ENCODE measurements at places on chromosomes 4 and X.

DNA sequence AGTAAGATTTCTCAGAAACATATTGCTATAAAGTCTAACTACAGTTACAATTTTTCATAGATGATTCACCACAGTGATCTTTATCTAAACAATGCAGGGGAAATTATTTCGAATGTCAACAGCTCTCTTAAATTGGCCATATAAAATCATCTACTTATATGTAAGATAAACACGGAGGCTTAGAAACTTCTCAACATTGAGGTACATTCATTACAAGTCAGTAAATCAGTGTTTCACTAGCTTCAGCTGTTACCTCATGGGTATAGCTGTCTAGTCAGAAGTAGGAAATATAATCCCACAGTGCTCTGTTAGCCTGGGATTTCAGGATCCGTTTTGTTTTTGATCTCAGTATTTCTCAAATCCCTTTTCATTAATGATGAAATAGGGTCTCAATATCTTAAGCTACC lies 43.2 kb downstream of the PCDH7 start:
- DNase-seq: no peak

GRCh38 chr4:90226734-90227133 lies 99.5 kb downstream of the CCSER1 start:
- no peak for DNase-seq

- no peak for DNase-seq
Measured at GRCh38 chrX:5979338-5979737, 249.3 kb downstream of the NLGN4X start.

DNA sequence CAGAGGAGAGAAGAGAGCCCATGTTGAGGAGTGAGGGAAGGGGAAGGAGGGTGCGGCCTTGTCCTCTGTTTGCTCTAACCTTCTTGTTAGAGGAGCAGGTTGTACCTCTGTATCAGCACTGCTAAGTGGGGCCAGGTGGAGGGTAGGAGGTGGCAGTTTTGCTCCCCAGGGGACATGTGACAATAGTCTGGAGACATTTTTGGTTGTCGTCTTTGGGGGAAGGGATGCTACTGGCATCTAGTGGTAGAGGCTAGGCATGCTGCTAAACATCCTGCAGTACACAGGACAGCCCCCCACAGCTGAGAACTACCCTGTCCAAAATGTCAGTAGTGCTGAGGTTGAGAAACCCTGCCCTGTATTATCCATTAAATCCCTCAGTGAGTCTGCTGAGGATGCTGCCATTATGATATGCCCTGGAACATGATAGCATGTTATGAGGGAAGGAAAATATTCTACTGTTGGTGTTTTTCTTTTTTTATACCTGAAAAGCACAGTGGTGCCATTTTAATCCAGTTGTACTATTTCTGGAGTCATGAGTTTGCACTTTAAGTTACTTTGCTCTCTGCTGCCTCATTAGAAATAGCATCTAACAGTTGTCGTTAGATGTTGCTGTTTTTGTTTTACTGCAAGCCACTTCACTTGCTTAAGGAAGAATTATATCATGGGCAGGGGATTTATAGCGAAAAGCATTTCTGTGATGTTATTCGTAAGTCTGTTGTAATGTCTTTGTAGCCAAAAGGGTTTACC lies 90.6 kb downstream of the LRP2BP start:
- DNase-seq: no peak

DNA sequence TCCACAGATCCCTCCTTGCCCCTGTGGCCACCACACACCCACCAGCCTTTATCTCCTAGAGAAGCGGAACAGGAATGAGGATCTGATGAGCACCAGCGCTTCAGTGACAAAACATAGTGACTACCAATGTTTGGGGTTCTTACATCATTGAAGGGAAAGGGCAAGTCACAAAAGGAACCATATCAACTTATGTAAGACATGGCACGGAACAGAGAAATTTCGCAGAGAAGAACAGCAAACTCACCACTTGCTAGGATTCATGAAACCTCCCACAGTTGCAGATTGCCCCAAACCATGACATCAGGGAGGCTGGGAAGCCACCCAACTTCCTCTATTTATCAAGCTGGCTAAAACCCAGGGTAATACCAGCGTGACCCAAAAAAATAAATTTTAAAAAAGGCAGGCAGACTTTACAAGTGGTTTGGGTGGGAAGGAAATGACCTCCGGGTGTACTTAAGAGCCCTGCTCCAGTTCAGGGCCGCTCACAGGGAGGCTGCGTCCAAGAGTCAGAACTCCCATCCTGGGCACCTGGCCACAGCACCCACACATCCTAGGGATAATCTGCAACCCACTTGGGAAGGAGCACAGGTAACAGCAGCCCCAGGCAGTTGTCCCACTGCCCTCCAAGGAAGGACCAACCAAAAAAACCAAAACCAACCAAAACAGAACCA lies 36.0 kb downstream of the ADGRG2 start:
- DNase-seq: no peak

- DNase-seq: no peak
Measured at GRCh38 chrX:51931566-51932150, 38.2 kb downstream of the MAGED1 start.

- no peak for DNase-seq
Measured at GRCh38 chr4:71648448-71648847, 135.4 kb downstream of the GC start.

DNA sequence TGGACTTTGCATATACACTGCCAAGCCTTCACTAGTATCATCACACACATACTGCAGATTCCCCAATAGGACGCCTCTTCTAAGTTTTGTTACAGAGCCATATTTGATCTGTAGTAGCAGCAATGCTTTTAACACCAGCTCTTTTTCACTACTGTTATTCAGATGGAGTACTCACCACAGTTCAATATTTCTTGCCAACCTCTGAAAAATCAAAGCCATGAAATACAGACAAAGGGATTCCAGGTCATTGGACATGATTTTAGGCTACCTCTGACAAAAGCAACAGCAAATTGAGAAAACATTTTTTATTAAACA lies 390.7 kb upstream of the ADGRL3 start:
- DNase-seq: no peak

GRCh38 chr4:147799986-147800555 lies 68.2 kb downstream of the ARHGAP10 start:
- DNase-seq: peak; percentile 87

DNA sequence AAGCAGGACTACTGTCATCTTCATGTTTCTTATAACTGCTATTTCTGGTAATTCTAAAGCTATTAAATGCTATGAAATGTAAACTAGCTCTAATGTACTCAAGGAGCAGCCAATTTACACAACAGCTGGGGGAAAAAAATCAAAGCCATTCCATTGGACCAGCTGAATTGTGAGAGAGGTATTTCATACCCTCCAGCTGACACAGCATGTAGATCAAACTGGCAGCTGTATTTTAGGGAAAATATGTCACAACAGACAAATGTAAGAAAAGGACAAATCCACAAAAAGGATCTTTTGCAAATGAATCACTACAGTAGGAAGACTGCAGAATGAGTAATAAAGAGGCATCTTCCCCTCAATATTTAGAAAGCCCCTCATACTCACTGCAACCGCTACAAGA lies 65.2 kb upstream of the FAM47B start:
- no peak for DNase-seq

DNA sequence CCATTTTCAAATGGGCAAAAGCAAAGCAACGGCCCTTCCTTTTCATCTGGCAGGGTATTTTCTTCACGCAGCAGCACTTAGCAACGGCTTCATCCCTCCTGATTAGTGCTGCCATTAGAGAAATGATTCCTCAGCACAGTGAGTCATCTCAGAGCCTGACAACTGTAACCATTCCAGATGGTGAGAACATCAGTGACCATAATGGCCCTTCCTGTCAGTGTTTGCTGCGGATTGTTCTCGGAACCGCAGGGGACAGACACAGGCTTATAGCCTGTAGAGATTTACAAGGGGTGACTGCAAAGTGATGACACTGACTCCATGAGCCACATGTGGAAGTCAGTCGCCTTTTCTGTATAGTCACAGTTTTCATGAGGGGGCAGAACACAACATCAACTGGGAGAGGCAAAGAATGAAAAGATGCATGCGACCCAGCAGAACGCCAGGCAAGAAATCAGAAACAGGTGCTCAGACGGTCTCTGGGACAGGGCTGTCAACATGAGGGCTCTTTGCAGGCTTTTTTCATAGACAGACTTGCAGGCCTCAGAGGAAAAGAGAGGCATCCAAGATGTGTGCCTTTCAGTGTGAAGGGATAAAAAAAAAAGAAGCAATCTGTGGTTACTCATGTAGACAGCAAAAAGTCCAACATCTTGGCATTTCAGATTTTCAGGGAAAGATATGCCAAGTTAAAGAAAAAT lies 69.9 kb upstream of the FBXW7 start:
- DNase-seq: no peak

- no peak for DNase-seq
Measured at GRCh38 chr4:16617435-16617834, 281.0 kb downstream of the LDB2 start.

- DNase-seq: no peak
Measured at GRCh38 chrX:147550217-147550616, 361.5 kb upstream of the FMR1 start.

- no peak for DNase-seq
Measured at GRCh38 chr4:94519019-94519418, 67.3 kb downstream of the PDLIM5 start.

DNA sequence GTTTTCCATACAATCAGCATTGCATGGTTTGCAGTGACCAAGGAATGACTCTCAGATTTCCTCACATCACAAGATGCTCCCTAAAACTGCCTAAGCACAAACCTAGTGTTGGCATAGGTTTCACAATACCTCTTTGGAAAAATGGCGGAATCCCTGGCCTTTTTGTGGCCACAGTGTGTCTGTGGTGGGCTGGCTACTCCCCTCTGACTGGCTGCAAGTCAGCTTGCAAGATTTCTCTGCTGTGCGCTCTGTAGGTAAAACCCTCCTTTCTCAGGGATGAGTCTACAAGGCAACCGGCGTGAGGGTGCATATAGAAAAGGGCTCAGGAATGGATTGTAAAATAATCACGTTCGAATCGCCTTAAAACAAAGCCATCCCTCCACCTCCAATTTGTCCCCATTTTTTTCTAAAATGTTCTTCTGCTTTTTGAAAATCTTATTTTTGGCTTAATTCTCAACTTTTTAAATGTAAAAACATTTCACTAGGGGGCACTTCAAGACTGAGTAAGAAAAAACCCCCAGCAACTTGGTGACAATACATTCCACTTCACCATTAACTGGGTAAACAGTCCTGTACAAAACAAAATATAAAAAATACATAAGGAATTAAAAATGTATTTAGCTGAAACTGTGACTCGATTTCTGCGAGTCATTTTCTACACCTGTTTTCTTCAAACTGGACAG lies 235.6 kb downstream of the STIM2 start:
- DNase-seq: no peak

DNA sequence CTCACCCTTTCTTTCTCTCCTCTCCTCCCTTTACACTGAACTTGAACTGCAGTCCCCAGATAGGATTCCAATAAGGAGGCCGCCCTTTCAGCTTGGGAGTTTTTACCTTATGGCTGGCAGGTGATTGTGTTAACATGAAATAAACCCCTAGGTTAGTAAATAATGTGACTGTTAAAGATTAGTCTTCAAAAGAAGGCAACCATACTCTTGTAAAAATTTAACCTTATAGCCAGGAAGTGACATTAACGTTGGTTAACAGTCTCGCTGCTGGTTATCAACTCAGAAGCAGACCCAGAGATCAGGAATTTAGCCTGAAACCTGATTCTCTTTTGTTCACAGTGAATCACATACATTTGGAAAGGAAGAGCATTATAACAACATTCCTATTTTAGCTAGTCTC lies 15.2 kb downstream of the FHDC1 start:
- no peak for DNase-seq

GRCh38 chr4:38290366-38290765 lies 330.2 kb downstream of the PTTG2 start:
- no peak for DNase-seq

- DNase-seq: no peak
Measured at GRCh38 chr4:117134386-117134785, 49.0 kb upstream of the TRAM1L1 start.

DNA sequence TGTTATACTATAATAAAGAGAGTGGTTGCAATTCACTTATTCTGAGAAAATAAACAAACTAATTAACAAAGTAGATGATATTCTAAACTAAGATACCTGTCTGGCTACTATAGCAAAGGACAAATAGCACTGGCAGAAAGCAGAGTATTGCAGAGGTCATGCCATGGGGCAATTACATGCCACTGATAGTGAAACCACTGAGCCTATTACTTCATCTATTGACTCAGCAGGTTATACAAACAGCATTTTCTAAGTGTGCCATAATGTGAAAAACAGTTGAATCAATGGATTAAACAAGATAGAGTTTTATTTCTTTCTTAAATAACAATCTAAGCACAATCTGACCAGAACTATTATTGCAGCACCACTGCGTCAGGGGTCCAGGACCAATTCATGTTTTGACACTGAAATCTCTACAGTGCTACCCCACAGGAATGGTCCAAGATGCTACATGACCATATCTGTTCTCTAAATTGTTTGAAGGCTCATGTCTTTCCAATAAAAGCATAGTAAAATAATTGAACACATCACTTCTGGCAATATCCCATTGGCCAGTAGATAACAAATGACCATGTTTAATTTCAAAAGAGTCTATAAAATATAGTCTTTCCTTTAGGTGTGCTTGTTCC lies 389.5 kb upstream of the GRID2 start:
- DNase-seq: no peak

DNA sequence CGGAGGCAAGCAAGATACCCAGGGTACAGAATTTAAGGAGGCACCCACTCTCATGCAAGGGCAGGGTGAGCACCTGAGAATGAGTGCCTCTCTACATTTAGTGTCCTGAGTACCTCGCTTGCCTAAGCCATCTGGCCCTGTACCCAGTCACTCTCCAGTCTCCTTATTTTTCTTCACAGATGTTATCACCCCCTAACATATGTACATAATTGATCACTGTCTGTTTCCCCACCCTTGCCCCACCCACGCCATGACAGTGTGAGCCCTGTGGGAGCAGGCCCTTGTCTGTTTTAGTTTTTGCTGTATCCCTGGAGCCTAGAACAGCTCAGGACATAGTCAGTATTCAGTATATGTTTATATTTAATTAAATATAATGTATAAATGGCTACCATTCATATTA lies 113.6 kb downstream of the SPRY1 start:
- DNase-seq: no peak

- no peak for DNase-seq
Measured at GRCh38 chr4:94588896-94589693, 137.4 kb downstream of the PDLIM5 start.

DNA sequence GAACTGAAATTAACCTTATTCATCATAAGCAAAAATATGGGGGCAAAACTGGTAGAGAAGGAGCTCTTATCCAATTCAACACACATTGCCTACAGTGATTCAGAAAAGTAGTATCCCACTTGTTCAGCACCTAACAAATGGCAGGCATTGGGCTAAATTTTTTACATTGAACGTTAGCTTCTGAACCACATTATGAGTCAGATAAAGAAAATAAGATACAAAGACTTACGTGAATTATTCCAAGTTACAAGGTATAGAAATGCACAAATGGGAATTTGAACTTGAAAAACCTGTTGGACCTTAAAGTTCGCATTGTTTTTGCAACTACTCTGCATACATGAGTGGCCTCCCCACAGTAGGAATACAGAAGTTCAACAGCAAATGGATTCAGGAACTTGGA lies 210.6 kb downstream of the LDB2 start:
- DNase-seq: no peak

- no peak for DNase-seq
Measured at GRCh38 chrX:39442332-39442731, 641.1 kb downstream of the MID1IP1 start.
